CD4-positive, CD25-positive, alpha-beta regulatory T cell (primary cell): ENCODE measurements at places on chromosomes 5 and 9. TPM values are rescaled to one million over a fixed set of nuclear protein-coding genes. Genes with fewer than 3 reads are reported as not detected.

GRCh38 chr9:3161912-3162311 is 318.0 kb upstream of the PUM3 start:
- no peak overlapping the region for H3K27ac ChIP-seq
- H3K36me3 ChIP-seq, result no peaks in the 10 kb centered on the region
- H3K4me1 ChIP-seq, result no peaks in the 10 kb centered on the region
- no peaks in the 10 kb centered on the region for H3K27me3 ChIP-seq
- H3K4me3 ChIP-seq, result no peak overlapping the region
- no peak for DNase-seq

DNA sequence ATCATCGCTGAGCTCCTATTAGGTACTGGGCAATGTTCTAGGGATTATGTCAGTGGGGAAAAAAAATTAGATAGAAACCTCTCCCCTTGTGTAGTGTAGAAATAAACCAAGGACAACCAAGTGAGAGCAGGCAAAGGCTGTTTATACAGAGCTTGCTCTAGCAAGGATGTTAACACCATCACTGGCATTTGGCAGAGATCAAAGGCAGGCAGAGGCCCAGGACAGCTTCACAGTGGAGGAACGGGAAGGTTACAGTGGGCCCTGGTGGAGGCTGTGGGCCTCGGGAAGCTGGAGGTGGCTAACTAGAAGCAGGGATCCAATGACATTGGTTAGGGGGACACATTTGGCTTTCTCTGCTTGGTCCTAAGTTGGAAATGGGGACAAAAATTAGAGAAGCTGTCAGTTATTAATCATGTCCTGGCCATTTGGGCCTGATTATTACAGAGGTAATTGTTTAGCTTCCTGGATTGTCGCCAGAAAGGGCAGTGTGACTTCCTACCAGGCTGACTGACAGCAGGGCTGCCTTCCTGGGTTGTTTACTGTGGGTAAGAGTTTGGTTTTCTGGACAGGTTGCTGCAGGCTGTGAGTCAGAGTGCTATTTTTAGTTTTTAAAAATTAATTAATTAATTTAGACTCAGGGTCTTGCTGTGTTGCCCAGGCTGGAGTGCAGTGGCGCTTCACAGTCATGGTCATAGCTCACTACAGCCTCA is 259.3 kb downstream of the ROR2 start:
- no peaks in the 10 kb centered on the region for H3K36me3 ChIP-seq
- no peaks in the 10 kb centered on the region for H3K27me3 ChIP-seq
- no peaks in the 10 kb centered on the region for H3K4me1 ChIP-seq
- no peak overlapping the region for H3K27ac ChIP-seq

MEIKIN gene
- total RNA-seq, result not detected

ZNF462 gene
- total RNA-seq, result 1.7 TPM

- no peaks in the 10 kb centered on the region for H3K4me1 ChIP-seq
- H3K27ac ChIP-seq, result no peak overlapping the region
- DNase-seq, result no peak
- H3K4me3 ChIP-seq, result no peak overlapping the region
Observed at GRCh38 chr5:80921026-80921425, 39.1 kb upstream of the RASGRF2 start.

GRCh38 chr9:131423171-131423581 is 29.3 kb downstream of the PRRC2B start:
- peaks cover 5% of the 10 kb centered on the region for H3K36me3 ChIP-seq
- no peak for DNase-seq
- H3K27me3 ChIP-seq, result no peaks in the 10 kb centered on the region

DNA sequence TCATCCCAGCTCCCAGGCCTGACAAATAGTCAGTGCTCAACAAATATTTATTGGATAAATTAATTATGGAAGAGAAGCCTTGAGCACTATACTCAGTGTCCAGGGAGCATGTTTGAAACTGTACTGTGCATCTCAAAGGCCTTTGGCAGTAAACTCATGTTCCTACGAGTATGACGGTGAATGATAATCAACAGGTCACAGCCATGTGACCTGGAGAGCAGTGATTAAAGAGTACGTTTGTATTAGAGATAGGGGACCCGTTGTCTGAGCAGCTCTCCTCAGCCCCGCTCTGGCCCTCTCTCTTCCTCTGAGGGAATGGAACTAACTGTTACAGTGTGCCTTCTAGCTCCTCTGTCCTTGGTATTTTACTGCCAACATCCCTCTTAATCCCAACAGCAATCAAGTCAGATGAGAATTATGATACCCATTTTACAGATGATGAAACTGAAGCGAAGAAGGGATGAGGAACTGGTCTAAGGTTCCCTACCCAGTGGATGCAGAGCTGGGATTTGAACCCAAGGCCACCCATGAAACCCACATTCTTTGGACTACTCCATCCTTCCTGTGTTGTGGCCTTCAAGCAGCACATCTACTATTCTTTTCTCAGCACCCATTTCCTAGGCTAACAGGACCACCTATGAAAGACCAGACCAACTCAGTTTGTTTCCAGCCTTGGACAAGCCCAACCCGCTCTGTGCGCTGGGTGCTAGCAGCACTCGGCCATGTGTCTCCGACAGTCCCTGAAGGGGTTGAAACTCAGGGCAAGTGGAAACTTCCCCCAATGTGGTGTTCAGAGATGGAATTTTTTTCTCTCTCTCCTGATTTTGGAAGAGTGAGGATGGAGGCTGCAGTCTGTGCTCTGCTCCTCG is 34.9 kb downstream of the SPRY4 start:
- no peaks in the 10 kb centered on the region for H3K27me3 ChIP-seq
- no peaks in the 10 kb centered on the region for H3K36me3 ChIP-seq
- H3K4me1 ChIP-seq, result no peaks in the 10 kb centered on the region
- no peak for DNase-seq
- no peak overlapping the region for H3K27ac ChIP-seq

DNA sequence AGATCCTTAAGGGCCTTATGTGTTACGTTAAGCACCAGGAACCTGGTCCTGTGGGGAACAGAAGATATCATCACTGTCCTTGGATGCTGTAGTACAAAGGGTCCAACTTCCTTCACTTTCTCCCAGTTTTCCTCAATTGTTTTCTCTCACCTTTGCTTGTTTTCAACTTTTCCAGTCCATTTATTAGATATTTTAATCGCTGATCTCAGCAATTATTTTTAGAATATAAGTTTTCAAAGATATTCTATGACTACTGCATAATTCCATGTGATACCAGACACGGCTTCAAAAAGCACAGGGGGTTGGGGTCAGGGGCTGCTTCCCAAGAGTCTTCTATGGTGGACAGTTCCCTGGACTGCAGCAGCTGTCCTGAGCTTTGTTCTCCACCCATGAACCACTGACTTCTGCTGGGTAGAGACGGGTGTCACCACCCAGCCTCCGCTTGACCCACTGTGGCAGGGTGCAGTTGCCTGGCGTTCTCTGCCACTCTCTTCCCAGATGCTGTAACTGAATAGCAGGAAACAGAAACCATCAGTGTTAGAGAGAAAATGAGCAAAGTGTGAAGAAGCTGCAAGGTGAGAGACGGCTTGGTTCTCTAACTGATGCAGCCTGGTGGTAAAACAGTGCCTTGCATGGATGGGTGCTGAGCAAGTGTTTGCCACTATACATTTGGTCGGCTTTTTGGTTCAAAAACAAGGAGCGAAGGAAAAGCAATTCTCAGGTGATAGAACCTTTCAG is 383.0 kb downstream of the RAB3C start:
- no peaks in the 10 kb centered on the region for H3K27me3 ChIP-seq
- no peak overlapping the region for H3K4me3 ChIP-seq
- H3K4me1 ChIP-seq, result no peaks in the 10 kb centered on the region
- H3K27ac ChIP-seq, result no peak overlapping the region

- no peaks in the 10 kb centered on the region for H3K36me3 ChIP-seq
- H3K27me3 ChIP-seq, result no peaks in the 10 kb centered on the region
- no peak for DNase-seq
- H3K4me1 ChIP-seq, result no peaks in the 10 kb centered on the region
- no peak overlapping the region for H3K4me3 ChIP-seq
- H3K27ac ChIP-seq, result no peak overlapping the region
Observed at GRCh38 chr5:52702877-52703276, 84.8 kb upstream of the ITGA1 start.

IPO11 gene
- total RNA-seq, result 23.3 TPM

IFNA16 gene
- total RNA-seq, result not detected
